ENCODE measurements at places on chromosomes 16 and 17.

- no peak for DNase-seq
These were observed 62.4 kb downstream of the RAB11FIP4 start for GRCh38 chr17:31453896-31454295.

GRCh38 chr16:8752706-8753105, 44.7 kb downstream of the TMEM186 start:
- DNase-seq, result no peak

DNA sequence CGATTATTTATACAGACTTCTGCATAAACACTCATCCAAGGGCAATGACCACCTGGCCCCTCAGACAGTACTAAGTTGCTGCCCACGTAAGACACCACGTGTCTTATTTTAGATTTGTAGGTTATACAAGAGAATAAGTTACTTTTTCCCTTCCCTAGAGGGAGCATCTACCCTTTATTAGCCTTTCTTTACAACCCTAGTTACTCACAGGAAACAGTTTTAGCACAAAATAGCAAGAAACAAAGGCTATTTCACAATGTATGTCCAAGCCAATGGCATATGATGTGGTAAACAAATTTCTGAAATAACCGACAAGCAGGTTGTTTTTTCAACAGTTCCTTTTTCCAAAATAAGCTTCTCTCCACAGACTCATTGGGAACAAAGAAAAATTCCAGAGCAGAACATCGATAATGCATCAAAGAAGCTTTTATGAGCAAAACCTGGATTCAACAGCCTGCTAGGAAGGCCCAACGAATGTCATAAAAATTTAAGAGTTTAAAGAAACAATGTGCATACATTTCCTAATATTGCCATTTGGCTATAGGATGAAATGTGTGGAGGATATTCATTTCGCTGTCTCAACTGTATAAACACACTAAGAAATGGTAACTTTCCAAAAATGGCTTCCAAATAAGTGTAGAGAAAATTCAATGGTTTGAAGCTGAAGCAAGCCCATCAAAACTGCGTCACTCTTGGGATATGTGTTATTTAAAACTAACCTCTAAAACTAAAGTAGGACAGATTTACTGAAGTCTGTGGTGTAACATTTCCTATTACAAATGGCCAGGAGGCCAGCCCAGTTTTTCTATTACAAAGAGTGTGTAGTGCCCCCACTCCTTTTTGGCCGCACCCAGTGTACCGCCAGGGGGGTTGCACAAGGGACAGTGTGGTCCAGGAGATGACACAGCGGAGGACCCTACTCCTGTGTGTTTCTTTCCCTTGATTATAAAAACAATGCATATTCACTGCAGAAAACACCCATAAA, 50.4 kb upstream of the ERN1 start:
- DNase-seq, result peak; percentile 82

- no peak for DNase-seq
These were observed 9.2 kb downstream of the NXN start for GRCh38 chr17:970364-970763.

GRCh38 chr16:55539488-55539887, 27.0 kb upstream of the CAPNS2 start:
- no peak for DNase-seq

DNA sequence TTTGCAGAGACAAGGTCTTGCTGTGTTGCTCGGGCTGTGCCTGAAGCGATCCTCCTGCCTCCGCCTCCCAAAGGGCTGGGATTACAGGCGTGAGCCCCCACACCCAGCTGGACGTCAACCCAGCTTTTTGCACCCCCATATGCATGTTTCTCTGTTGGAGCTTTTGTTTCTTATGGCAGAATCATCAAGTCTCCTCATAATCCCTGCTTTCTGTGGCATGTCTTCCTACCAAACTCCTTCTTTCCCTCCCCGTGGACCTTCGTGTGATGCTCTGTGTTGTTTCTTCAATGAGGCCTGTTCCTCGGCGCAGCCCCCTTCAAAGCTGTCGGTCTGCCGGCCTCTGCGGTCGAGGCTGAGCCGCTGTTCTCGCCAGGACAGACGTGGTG, 71.6 kb downstream of the METRNL start:
- no peak for DNase-seq

All from uterus (tissue), 4 donors.